ENCODE measurements at places on chromosomes 5 and 9.

- DNase-seq: no peak
Observed at GRCh38 chr9:65449423-65449822, 164.4 kb upstream of the FOXD4L5 start.

DNA sequence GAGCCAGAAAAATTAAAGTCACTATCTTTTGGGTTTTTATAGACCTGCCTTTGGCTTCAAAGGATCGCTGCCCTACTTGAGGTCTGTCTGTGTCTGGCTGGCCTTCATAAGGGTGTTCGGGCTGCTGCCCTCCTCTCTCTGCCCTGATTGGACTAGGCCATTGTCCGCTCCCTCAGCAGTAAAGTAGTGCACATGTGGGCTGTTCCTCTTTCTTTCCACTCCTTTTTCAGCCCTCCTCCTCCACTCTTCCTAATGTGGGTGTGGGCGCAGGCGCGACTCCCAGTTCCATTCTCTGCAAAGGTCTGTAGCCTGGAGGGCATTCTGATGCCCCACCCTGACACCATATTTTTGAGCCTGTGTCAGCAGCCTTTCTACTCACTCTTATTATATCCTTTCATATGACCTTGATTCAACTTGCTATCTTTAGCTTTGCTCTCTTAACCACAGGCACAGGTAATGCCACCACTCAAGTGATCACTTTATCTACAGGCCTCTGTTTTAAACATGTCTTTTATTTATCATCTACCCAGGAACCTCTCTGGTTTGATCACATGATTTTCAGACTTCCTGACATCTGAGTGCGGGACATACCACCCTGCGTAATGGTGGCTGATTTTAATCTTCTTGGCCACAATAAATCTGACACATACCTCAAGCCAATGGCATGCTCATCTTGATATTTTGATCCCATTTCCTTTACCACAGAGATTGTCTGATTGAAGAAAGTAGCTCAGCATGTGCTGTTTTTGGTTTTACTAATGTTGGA is 144.5 kb downstream of the AOPEP start:
- no peak for DNase-seq

DNA sequence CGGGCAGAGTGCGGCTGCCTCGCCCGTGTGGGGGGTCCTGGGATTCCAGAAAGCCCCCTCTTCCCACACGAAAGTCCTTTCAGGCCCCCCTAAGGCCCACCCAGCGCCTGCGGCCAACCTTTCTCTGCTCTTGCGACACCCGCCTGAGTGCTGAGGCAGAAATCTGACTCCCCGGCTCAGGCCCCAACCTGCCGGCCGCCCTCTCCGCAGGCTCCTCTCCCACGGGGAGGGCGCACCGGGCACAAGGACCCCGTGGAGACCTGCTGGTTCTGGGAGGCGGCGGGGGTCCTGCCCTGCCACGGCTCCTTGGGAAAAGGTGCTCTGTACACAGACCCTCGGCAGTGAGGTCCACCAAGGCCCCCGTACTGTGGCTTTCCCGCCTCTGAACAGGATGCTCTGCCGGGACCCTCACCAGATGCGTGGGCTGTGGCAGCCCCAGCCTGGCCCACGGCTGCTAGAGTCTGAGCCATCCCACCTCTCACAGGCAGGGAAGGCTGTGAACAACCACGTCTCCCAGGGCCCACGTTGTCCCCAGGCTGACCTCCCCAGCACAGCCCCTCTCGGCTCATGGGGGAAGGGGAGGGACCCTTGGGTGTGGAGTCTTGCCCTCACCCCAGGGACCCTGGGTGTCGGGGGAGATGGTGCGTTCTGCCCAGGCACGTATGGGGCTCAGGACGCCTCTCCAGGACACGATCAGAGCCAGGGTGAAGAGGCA is 41.5 kb upstream of the EGFL7 start:
- no peak for DNase-seq

- no peak for DNase-seq
Observed at GRCh38 chr5:175340180-175340579, 103.8 kb downstream of the DRD1 start.

GRCh38 chr9:34519321-34520020 is 3.3 kb downstream of the ENHO start:
- DNase-seq: no peak

DNA sequence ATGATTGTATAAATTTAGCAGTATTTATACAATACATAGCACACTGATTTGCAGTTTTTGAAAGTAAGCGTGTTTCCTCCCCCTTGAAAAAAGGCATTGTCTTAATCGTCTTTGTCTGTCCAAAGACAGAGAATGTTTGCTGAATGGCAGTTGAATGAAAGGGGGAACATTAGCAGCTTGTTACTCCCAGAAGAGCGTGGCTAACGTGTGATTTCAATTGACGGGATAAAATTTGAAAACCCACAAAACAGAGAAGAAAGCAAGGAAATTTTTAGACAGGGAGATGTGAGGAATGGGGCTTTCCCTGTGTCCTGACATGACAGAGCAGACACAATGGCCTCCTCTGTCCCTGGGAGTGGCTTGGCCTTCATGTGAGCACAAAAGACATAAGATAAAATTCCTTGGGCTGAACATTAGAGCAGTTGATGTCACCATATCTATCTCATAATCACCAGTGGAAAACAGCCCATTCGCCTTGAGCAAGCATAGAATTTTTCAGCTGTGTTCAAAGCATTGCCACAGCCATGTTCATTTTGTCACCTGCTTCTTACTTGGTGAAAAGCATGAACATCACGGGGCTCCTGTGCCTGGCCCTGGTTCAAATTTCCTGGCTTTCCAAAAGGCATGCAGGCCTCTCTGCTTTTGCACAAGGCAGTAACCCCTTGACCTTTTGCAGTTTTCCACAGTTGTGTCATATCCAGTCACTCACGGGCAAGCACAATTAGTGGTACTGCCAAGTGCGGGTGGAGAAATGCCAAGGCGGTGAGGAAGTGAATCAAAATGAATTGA is 126.9 kb downstream of the TLE1 start:
- no peak for DNase-seq

DNA sequence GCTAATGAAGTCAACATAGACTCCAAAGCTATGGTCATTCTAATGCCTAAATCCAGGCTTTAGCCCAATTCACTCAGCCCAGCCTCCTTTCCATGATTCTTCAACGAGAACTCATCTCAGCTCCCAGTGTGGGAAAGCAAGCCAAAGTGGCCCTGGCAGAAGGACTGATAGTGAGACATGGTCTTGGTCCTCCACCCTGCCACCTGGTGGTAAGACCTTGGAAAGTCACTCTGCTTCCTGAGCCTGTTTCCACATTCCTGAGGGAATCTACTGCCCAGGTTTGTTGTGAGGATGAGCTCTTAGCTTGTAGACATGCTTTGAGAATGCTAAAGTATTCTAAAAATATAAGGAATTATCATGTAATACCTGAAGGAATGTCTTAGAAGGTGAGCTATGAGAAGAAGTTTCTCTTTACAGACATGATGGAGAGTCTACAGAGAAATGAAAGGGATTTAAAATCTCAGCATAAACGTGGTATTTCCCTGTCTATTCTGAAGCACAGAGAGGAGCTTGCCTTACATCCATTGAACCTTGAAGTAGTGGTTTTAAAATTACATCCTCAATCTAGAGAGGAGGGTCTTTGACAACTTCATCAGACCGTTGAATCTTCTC is 173.5 kb downstream of the TRIM32 start:
- no peak for DNase-seq

DNA sequence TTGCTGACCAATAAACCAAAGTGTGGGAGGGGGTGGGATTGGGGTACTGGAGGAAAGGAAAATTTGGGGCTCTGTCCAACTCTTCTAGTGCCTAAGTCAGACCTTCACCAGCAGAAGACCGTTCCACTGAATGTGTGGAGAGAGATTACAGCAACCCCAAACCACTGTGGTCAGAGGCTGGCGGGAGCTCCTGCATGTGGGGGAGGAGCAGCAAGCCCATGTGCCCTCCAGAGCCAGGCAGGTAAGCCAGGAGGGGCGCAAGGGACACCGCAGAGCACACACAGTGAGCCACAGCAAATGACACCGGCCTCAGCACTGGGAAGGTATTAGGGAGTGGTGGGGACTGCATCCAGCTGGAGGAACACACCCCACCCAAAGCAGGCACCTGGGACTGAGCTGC is 62.9 kb downstream of the SMIM23 start:
- no peak for DNase-seq

DNA sequence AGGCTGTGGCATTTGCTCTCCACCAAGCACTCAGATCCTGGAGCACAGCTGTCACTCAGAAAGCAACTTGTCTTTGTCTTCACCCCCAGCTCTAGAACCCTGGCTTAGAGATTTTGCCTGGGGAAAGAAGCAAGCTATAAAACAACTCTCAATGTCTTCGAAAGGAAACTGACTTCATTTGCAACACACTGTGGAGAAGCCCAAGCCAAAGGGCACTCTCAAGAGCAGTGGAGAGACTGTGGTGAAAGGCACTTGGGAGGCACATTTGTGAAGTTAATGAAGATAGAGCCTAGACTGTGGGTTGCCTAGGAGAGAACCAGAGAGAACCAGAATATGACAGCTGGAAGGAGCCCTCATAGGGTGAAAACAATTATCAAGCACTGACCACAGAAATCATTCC is 103.4 kb downstream of the CFAP95 start:
- DNase-seq: no peak

- DNase-seq: no peak
Observed at GRCh38 chr5:148645527-148645926, 8.8 kb downstream of the HTR4 start.

DNA sequence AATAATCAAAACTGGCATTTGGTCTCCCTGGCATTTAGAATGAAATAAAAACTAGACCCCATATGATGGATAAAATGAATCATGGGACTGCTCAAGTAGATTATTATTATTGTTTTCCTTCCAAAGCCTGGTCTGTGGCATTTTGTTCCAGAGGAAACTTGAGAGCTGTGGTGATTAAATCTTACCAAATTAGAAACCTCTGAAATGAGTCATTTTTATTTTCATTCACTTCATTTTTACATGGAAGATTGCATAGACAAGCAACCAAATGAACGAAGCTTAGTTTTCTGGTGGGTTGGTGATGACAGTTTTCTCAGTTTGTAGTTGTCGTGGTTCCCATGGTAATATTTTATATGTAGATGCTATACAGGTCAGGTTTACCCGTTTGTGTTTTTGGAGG is 23.4 kb downstream of the PAM start:
- no peak for DNase-seq

- no peak for DNase-seq
Observed at GRCh38 chr5:130316971-130317680, 412.9 kb downstream of the CHSY3 start.

GRCh38 chr9:83056174-83056573 is 6.8 kb downstream of the RASEF start:
- no peak for DNase-seq

DNA sequence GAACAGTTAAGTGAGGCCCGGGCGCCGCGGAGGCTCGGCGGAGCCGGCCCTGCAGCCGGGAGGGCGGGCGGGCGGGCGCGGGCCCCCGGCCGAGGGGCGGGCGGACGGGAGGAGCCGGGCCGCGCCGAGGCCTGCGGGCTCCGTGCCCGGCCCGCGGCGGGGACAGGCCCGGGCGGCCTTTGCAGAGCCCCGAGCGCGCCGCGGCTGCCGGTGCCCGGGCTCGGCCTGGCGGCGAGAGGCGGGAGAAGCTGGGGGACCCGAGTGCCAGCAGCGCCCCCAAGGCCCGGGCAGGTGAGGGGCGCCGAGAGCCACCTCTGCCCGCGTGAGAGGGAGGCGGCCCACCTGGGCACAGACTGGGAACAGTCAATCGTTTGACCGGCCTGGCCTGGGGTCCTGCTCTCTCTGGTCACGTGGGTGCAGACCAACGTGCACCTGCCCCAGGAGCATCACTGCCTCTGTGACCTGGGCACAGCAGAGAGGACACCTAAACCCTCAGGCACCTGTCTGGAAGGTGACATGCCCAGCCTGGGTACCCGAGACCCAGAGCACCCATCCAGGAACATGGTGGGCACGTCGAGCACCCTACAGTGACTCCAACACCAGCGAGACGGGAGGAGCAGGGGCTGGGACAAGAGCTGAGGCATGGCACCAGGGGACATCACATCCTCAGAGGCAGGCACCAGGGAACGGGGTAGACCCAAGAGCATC is 531 bp downstream of the MVB12B start:
- no peak for DNase-seq

DNA sequence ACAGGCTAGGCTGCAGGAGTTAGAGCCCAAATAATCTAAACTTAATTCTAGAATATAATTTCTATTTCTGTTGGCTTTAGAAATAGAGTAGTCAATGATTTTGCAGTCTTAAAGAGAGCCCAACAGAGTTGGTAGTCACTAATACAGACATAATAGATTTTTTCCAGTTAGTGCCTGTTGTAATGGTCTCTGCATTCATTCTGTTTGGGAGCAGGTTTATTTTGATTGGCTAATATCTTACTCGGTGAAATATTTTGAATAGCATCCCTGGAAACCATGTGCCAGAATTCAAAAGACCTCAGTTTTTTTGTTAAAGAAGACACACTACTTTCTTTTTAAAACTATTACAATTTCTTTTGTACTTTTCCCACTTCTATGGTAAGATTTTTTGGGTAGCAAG is 107.2 kb downstream of the RASGRF2 start:
- DNase-seq: no peak

DNA sequence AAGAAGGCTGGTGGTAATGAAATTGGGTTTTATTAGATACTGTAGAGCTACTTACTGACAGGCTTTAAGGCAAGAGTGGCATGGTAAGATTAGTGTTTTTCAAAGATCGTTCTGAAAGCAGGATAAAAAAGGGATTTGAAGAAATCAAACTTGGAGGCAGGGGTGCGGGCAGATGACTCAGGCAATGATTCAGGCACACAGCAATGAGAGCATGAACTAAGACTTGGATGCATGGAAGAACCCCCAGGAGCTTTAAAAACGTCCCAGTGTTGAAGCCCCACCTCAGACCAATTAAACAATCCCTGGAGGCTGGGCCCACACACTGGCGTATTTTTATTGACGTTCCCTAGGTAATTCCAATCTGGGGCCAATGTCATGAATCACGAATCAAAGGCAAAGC is 102.5 kb downstream of the SREK1 start:
- no peak for DNase-seq

DNA sequence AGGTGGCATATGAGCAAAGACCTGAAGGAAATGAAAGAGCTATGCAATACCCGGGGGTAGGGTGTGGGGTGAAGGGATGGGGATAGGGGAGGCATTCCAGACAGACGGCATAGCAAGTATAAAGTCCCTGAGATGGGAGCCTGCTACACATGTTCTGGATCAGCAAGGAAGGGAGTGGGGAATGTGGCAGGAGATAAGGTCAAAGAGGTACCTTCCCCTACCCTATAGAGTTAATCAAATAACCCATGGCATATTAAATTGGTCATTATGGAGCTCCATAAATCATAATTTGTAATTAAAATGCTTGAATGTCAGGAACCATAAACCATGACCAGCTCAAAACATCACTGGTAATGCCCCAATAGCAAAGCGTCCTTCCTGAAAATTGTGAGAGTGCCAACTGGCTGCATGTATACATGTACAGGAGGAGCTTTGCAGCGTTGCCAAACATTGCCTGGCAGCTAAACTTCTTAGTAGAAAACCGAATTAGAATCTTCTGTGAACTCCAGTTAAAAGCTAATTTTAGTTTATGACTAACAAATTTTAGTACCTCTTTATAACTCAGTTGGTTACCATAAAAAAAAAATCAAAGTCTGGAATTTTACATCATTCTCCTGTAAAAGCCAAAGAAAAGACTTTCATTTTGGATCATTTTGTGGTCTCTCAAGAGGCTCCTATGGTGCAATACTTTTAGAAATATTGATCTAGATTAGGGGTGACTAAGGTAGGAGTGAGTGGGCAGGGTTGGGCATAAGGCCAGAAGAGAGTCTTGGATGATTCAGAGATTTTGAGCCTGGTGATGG is 4.7 kb downstream of the DNAI1 start:
- no peak for DNase-seq

All from stimulated activated CD8-positive, alpha-beta memory T cell treated with anti-CD3 and anti-CD28 coated beads, Interleukin-2, amount 100 ng/mL, for 1 hour (primary cell).